NCI-H524 treated with DMSO at 0.1 percent for 48 hours (cell line): ENCODE measurements at places on chromosomes 4 and X.
A peak's percentile ranks its signal among the peaks of the same experiment; 100 is the strongest.

GRCh38 chr4:42954963-42955669 lies 62.6 kb downstream of the GRXCR1 start:
- no peak for DNase-seq

GRCh38 chr4:1208266-1208961 lies 36.0 kb upstream of the SPON2 start:
- no peak for DNase-seq

DNA sequence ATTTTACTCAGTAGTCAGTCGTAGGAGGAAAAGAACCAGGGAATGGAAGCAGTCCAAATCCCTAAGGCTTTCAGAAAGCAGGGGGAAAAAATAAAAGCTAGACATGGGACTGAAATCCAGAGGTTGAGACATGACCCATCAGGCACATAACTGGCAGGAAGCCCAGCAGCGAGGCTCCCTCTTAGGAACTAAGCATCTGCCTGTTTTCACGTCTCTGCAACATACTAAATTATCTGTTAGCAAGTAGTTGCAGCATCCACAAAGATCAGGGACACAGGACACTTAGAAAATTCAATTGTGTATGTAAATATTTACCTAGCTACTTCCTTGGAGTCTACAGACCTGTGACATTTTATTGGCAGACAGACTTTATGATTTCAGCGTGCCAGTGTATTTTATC lies 118.0 kb upstream of the EDNRA start:
- no peak for DNase-seq

GRCh38 chr4:47482326-47482725 lies 2.7 kb upstream of the ATP10D start:
- DNase-seq = no peak

DNA sequence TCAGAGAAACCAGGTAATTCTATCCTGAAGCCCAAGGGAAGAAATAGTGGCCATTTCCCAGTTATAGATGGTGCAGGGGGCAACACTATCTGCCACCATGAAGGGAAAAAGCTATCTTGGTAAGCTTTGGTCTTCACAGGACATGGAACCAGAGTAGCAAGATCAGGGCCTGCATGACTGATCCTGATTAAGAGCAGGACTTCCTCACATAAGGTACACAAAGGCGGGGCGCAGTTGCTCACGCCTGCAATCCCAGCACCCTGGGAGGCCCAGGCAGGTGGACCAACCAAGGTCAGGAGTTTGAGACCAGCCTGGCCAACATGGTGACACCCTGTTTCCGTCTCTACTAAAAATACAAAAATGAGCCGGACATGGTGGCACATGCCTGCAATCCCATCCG lies 148.4 kb upstream of the USP9X start:
- DNase-seq = no peak

- DNase-seq = no peak
Measured at GRCh38 chrX:16869393-16870094, 618 bp downstream of the RBBP7 start.

DNA sequence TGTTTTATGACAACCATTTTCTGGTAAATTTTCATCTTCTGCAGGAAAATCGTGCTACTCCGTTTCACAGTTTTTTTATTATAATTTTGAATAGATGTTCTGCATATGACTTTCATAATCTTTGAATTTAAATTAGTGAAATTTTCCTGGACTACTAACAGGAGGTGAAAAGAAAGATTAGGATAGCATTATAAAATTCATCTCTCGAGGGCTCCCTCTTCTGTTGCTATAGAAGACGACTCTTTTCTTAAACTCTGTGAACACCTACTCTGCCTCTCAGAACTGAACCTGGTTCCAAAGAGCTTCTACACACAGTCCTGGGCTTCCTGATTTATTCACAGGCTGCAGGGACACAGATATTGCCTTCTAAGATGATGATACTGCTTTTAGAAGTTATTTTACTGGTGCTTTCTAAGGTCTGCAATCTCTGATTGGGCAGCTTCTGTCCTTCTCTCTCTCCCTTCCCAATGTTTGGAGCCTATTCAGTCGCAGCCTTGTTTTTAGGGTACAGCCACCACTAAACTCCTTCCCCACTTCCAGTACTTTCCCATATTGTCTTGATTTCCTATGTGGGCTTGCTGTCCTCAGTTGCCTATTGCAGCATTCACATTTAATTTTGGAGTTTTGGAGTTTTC lies 10.1 kb upstream of the SAP30 start:
- no peak for DNase-seq

- no peak for DNase-seq
Measured at GRCh38 chr4:159062381-159062780, 40.5 kb upstream of the RAPGEF2 start.

- DNase-seq = peak; percentile 9
Measured at GRCh38 chrX:134484039-134484438, 24.1 kb downstream of the HPRT1 start.

GRCh38 chr4:149426461-149426860 lies 389.2 kb downstream of the IQCM start:
- DNase-seq = no peak

- peak; percentile 31 for DNase-seq
Measured at GRCh38 chrX:123884809-123885408, 25.1 kb downstream of the XIAP start.

GRCh38 chr4:101356928-101357327 lies 9.6 kb upstream of the PPP3CA start:
- DNase-seq = no peak

GRCh38 chr4:27357283-27357682 lies 496.6 kb downstream of the STIM2 start:
- DNase-seq = no peak

DNA sequence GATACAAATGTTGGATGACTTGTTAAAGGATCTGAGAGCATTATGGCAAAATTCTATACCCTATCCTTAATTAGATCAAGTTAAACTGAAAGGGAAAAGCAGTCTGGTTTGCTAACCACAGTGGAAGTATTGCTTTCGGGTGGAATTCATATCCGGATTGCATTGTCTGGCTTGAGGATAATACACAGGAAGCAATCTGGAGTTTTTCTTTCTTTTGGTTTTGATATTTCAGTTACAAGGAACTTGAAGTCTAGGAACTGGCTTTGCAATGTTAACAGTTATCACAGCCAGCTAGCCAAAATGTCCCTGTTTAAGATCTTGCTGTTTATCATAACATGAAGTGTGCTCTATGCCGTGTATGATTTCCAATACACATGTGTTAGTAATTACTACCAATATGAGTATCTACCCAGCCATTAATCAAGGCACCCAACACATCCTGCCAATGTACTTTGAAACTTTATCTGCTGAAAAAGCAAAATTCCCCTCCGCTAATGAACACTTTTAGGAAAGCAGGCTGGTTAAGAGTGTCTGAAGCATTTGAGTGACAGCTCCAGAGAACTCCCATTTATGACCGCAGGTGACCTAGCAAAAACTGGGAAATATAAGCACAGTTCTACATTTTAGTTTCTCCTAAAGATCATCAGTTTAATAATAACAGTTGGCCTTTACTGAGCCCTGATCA lies 146.4 kb downstream of the PALLD start:
- DNase-seq = no peak

- DNase-seq = peak; percentile 26
Measured at GRCh38 chrX:71870208-71871098, 40.2 kb upstream of the NHSL2 start.

GRCh38 chr4:102344520-102344953 lies 745 bp downstream of the SLC39A8 start:
- DNase-seq = no peak

- DNase-seq = no peak
Measured at GRCh38 chr4:109671350-109671749, 31.9 kb downstream of the CASP6 start.

- no peak for DNase-seq
Measured at GRCh38 chrX:153365670-153366069, 31.7 kb downstream of the ZNF275 start.

DNA sequence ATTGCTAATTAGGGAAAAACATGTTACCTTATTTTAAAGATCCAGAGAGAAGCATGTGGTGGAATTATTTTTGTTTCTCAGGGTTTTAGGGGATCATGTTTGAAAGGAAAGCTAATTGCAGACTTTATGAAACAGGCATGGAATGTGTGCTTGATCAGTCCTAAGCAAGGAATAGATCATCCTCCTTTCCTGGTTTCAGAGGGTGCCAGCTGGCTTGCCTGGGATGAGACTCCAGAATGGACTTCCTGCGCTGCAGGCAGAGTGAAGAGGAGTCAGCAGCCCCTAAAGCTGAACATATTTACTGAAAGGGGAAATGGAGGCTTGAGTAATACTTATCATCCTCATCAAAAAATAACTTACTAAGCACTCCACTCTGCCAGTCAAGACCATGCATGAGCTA lies 13.3 kb downstream of the FGF5 start:
- DNase-seq = no peak

DNA sequence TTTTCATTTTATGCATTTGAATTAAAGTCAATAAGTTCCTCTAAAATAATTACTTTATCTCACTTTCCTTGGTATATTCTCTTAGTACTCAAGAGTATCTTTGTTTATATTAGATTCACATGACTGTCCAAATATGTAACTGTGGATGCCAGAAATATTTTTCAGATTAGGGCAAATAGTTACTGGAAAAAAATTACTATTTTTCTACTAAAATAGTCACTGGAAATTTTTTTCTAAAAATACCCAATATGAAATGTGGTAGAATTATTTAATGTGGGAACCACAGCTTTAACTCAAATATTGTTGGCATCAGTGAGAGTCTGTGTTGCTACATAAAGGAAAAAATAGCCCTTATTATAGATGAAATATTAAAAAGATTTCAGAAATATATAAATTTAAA lies 70.4 kb upstream of the NMU start:
- DNase-seq = no peak

DNA sequence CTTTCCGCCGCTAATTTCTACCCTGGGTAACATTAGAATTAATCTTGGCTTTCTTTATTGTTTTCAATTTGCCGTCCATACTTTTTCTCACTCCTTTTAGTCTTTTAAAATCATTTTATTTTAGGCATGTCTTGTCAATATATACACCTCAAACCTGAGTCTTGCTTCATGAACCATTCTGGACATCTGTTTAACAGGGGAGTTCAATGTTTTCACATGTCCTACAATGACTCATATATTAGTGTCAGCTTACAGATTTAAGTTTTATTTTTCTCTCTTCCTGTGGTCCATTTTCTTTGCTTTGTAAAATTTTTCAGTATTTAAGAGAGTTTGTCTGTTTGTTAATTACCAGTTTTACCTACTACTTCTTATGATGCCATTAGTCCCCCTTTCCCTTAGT lies 89.5 kb downstream of the LCORL start:
- DNase-seq = no peak

DNA sequence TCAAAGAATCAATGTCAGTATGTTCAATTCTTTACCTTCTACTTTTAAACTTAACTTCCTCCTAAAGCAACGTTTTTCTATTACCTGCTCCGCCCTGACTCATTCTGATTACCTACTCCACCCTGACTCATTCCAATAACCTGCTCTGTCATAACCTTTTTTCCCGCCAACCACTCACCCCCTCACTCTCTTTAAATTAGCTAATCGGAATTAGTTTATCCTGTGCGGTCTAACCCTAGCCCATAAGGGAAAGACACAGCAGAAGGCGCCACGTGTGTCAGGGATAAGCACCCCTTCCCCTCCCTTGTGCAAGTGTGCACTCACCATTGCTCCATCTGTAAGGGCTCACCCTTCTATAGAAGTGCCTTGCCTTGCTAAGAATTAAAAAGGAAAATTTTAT lies 64.4 kb downstream of the EIF4E start:
- no peak for DNase-seq

DNA sequence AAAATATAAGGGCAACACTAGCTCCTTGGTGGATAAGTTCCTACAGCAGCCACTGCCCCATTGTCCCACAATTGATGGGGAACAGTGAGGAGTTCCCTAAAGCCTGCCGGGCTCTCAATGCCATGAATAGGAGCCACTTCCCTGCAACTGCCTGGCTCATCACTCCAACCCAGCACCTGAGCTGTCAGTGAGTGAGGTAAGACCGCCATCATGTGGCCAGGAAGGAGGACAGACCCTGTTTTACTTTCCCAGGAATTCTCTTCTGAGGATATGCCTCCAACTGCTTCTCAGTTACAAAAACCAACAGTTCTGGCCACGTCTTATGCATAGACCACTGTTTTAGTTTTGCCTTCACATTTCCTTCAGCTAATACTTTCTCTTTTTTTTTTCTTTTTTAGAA lies 45.5 kb downstream of the SRPX start:
- DNase-seq = peak; percentile 10

- no peak for DNase-seq
Measured at GRCh38 chr4:155249016-155249566, 40.7 kb downstream of the NPY2R start.

DNA sequence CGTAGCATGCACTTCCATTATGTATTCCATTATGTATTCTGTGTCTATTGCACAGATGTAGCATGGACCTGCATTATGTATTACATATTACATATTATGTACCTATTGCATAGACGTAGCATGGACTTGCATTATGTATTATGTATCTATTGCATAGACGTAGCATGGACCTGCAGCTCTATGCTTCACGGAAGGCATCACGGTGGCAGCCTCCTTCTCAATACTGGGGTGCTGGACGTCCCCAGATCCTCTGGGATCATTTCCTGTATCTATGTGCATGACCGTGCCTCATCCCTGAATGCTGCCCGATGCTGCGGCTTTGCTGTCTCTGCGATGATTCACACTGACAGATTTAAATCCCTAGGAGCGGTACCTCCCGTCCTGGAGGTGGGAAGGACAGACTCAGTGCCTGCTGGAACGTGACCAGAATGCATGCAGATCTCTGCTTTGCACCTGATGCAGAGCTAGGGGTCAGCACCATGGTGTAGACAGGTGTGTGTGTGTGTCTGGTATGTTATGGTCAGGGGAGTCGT lies 317.5 kb downstream of the DHRSX start:
- DNase-seq = no peak

- DNase-seq = no peak
Measured at GRCh38 chrX:107773206-107773605, 2.4 kb downstream of the TSC22D3 start.

DNA sequence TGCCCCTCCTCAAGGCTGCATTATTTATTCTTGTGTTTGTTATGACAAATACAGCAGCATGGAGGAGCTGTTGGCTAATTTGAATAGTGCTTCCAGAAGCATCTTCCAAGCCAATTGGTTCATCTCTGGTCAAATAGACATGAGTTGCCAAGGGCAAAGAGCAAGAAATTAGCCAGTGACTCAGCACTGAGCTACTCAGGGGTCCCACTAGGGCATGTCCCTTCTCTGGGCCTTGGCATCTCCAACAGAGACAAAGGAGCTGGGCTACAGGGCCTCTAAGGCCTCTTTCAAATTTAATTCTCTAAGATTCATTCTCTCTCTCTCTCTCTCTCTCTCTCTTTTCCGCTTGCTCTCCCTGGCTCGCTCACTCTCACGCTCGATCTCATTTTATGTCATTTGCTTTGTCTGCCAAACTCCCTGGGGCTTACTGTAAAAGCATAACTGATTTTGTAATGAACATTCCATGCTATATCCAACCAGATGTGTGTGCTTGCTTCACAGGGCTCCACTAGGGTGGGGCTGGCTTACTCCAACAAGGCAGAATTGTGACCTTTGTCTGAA lies 86.7 kb upstream of the MAGEA4 start:
- DNase-seq = no peak

DNA sequence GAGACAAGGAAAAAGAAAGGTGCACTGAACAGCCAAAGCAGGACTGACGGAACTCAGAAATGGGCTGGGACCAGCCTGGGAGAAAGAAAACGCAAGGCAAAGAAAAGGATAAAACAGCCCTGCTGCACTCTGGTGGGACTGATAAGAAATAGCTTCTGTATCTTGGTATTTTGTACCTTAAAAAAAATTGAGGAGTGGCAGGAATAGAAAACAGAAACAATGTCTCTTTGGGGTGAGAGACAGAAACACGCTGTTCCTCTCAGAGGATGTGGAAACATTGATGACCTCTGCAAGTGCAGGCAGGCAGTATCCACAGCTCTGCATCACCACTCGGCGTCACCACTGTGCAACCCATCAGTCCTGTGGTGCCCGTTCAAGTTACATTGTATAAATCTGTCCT lies 152.5 kb upstream of the SPRY1 start:
- no peak for DNase-seq
